ENCODE measurements at places on chromosomes 2 and 18. TPM values are rescaled to one million over a fixed set of nuclear protein-coding genes. Genes with fewer than 3 reads are reported as not detected.
A peak's percentile ranks its signal among the peaks of the same experiment; 100 is the strongest.

DNA sequence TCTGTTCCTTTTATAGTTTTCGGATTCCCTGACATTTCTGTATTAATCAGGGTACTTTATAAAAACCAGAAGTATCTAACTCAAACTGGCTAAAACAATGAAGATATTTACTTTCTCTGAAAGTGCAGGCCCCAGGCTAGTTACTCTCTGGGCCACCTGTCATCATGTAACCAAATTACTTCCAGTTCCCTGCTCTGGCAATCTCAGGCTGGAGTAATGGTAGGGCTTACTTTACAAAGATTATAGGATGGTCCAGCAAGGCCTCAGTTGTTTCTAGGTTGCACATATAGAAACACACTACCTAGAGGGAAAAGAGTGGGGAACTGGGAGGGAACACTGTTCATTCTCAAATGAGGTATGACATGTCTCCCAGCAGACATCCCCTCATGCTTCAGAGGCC is 74.8 kb downstream of the CHST9 start:
- no peak overlapping the region for H3K27ac ChIP-seq
- no peak for DNase-seq
- no peaks in the 10 kb centered on the region for H3K27me3 ChIP-seq
- no peaks in the 10 kb centered on the region for H3K4me1 ChIP-seq
- H3K36me3 ChIP-seq: peaks cover 4% of the 10 kb centered on the region
- no peak overlapping the region for H3K4me3 ChIP-seq

DNA sequence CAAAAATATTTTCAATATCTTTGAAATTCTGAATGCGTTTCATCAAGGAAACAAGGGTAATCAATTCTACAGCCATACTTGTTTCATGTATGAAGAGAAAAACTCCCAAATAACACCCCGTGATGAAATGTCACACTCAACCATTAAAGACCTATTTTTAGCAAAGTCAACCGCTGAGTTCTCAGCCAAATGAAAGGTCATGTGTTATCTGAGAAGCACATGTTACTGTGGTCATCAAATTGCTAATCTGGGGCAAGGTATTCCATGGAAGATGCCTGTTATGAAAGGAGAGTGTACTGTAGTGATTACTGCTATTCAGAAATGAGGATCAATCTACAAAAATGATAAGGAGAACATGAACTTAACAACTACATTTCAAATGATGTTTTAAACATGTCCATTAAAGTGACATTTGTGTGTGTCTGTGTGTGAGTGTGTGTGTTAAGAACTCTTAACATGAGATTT is 126.7 kb downstream of the BCL2 start:
- H3K4me3 ChIP-seq: no peak overlapping the region
- no peak for DNase-seq
- no peaks in the 10 kb centered on the region for H3K4me1 ChIP-seq

DNA sequence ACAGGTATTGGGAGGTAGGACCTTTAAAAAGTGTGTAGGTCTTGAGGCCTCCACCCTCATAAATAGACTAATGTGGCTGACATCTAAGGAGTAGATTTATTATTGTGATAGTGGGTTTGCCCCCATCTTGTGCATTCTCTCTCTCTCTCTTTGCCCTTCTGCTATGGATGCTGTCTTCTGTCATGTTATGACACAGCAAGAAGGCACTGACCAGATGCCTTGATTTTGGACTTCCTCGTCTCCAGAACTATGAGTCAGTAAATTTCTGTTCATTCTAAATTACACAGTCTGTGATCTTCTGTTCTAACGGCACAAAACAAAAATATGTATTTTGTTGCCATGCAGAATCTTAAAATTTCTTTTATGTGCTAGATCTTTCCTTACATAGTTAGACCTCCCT is 66.9 kb downstream of the ATAD2B start:
- H3K27me3 ChIP-seq: no peaks in the 10 kb centered on the region
- DNase-seq: no peak

- H3K36me3 ChIP-seq: no peaks in the 10 kb centered on the region
- no peak for DNase-seq
- H3K27me3 ChIP-seq: no peaks in the 10 kb centered on the region
- H3K4me3 ChIP-seq: no peak overlapping the region
- H3K27ac ChIP-seq: no peak overlapping the region
Observed at GRCh38 chr2:29262681-29263260, 147.6 kb downstream of the CLIP4 start.

GRCh38 chr2:191931329-191931728 is 84.4 kb upstream of the CAVIN2 start:
- H3K4me3 ChIP-seq: no peak overlapping the region
- H3K27me3 ChIP-seq: no peaks in the 10 kb centered on the region

DNA sequence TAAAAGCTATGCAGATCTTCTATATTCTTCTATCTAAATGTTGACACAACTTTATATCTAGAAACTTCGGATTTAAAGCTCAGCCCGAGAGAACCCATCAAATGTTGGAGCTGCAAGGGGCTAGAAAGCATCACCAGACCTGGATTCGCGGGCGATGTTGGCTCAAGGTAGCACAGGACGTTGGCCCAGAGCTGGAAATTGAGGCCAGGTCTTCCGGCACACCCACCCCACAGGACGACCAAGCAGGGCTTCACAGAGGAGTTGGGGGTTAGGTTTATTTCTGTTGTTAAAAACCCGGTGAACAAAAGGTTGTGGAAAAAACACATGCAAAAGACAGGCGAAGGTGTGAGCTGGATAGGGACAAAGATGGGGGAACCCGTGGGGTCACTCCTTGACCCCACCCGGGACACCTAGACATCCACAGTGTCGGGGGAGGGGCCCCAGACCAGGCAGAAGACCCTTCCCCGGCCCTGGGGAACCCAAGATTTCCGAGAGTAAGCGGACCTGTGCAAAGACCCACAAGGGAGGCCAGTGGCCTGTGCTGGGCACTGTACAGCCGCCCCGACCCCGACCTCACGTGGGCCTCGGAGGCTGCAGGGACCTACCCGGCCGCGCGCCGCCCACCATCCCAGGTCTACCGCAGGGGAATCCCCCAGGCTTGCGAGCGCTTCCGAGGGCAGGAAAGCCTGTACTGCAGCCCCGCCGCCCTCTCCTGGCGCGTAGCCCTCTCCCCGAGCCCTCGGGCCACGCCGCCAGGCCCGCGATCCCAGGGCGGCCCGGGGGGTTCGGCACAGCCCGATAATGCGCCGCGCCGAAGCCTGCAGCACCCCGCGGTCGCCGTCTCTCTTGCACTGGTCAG is 1.8 kb upstream of the AGBL5 start:
- peak overlapping the region; percentile 96 for H3K4me3 ChIP-seq
- H3K27ac ChIP-seq: no peak overlapping the region
- peak; percentile 52 for DNase-seq
- peaks cover 11% of the 10 kb centered on the region for H3K4me1 ChIP-seq

DNA sequence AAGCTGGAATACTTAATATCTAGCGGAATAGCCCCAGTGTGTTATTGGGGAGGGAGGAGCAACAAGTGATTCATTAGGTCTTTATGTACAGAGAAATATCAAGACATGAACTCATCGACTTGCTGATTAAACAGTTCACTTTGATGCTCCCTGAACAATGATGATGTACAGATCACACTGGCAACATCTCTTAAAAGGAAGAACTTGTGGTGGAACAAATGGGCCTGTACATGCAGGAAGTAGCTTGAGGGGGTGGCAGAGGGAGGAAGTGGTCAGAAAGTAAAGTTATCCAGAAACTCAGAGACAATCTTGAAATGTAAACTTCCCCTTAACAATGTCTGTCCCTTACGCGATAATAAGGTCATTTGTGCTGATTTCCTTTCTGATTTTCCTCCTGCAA is 90.5 kb downstream of the NXPH2 start:
- H3K27me3 ChIP-seq: no peaks in the 10 kb centered on the region
- DNase-seq: no peak
- H3K36me3 ChIP-seq: no peaks in the 10 kb centered on the region
- H3K4me3 ChIP-seq: no peak overlapping the region
- H3K4me1 ChIP-seq: no peaks in the 10 kb centered on the region

GRCh38 chr2:221468317-221468716 is 103.8 kb downstream of the EPHA4 start:
- no peak overlapping the region for H3K27ac ChIP-seq
- peak; percentile 72 for DNase-seq
- no peaks in the 10 kb centered on the region for H3K27me3 ChIP-seq
- H3K4me3 ChIP-seq: peak overlapping the region; percentile 10

GRCh38 chr2:137133225-137133624 is 367.9 kb downstream of the THSD7B start:
- H3K27me3 ChIP-seq: no peaks in the 10 kb centered on the region
- H3K36me3 ChIP-seq: no peaks in the 10 kb centered on the region
- H3K27ac ChIP-seq: peak overlapping the region; percentile 13
- DNase-seq: no peak

DNA sequence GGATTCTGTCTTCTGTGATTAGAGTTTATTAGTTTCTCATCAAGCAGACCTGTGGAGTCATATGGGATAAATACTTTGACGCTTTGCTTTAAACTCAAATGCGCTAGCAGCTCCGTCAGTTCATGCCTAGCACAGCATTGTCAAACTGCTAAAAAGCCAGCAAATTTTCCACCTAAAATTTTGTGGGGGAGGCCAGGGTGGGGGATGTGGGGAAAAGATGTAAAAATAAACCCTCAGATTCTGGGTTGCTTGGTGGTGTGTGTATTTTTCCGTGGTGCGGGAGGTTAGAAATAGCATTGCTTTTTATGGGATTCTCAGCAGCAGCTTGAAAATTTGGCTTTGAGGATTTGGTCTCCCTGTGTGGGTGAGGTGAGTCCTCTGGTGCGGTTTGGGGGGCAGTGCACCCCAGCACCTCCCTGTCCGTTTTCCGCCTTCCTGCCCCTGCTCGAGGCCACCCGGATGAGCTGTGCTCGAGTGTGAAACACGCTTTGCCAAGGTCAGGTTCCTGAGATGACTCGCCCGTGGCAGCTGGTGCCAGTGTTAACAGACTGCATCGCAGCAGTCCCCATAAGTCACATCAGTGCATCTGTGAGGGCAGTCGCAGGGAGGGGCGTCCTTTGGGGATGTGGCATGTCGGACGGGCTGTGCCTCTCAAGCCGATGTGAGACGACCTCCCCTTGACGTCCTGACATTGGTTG is 65.9 kb downstream of the LDLRAD4 start:
- no peak for DNase-seq
- H3K36me3 ChIP-seq: no peaks in the 10 kb centered on the region
- H3K27me3 ChIP-seq: no peaks in the 10 kb centered on the region
- peaks cover 11% of the 10 kb centered on the region for H3K4me1 ChIP-seq
- no peak overlapping the region for H3K27ac ChIP-seq

- H3K4me1 ChIP-seq: peaks cover 3% of the 10 kb centered on the region
- H3K27me3 ChIP-seq: no peaks in the 10 kb centered on the region
Observed at GRCh38 chr2:236762628-236763027, 193.0 kb downstream of the ACKR3 start.

DNA sequence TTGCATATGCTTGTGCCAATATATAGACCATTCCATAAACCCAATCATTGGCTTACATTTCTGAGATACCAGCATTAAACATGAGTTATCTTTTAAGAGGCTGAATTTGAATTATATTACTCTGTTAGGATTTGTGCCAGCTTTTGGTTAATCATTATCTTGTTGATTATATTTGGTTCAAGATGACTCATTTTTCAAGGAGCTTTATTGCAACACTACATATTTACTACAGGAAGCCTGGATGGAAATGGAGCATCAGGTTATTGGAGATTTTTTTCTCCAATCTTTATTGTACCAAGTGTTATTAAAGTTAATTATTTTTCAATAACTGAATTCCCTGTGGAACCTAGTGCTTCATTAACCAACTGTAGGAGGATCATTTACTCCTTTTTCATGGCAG is 26.4 kb downstream of the EML4 start:
- peaks cover 6% of the 10 kb centered on the region for H3K36me3 ChIP-seq
- H3K27me3 ChIP-seq: no peaks in the 10 kb centered on the region
- no peak overlapping the region for H3K27ac ChIP-seq
- no peak overlapping the region for H3K4me3 ChIP-seq
- H3K4me1 ChIP-seq: peaks cover 10% of the 10 kb centered on the region
- no peak for DNase-seq

The ASXL2 gene
- total RNA-seq: 29.8 TPM

The RIT2 gene
- 0.81 TPM for total RNA-seq

The KYNU gene
- total RNA-seq: 4.2 TPM

The GCG gene
- total RNA-seq: not detected

Data from endodermal cell (in vitro differentiated cells).